ENCODE measurements at places on chromosomes 7 and 10.

GRCh38 chr10:126544565-126544964, 125.9 kb downstream of the C10orf90 start:
- no peak for DNase-seq

DNA sequence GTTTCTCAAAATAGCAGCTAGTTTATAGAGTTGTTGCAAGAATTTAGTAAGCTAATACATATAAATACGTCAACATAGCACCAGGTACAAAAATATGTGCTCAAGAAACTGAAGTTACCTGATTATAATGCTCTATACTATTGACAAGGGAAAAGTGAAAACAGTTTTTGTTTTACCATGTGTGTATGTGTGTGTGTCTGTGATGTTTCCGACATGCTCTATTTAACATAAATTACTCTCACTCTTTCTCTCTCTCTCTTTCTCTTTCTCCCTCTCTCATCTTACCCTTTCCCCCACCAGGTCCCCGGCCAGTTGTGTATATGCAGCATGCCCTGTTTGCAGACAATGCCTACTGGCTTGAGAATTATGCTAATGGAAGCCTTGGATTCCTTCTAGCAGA, 4.3 kb downstream of the LIPN start:
- DNase-seq, result no peak

GRCh38 chr7:43878867-43879266, 9.6 kb upstream of the MRPS24 start:
- peak; percentile 27 for DNase-seq

DNA sequence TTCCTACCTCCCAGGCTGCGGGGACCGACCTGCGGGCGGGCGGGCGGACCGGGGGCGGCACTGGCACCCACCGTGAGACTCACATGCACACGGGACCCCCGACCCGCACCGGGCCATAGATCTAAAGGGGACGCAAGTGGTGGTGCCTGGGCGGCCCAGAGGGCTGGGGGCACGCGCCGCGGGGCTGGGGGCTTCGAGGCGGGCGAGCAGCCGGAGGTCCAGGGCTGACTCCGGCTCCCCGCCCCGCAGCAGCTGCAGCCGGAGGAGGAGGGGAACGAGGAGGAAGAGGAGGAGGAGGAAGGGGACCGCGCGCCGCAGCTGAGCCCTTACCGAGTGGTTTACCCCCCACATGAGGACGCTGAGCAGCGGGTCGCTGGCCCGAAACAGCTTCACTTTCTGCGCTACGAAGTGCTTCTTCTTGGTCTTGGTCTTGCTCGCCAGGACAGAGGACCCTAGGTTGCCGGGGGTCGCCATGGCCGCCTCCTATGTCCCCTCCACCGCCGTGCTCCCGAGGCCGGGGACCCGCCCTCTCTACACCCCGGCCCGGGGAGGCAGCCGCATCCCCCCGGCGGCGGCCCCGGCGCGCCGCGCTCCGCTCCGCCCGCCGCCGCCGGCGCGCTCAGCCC, 412 bp downstream of the PIP4K2A start:
- peak; percentile 36 for DNase-seq

DNA sequence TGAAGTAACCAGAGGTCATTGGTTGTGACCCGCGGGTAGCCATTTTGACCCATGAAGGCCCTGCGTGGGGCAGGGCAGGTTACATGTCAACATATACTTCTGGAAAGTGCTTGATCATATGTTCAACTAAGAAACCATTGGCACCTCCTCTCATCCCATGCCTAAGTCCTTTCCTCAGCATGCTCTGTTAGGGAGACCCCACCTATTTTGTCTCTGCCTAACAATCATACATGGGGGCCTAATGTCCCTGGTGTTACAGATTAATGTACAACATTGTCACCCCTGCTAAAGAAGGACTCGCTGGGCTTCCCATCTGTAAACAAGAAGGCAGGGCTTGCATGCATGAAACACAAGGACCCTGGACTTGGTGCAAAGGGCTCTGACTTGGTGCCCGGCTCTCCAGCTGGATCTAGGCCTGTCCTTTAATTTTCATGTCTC, 133.7 kb upstream of the TNS3 start:
- no peak for DNase-seq

GRCh38 chr10:87670586-87670985, 10.9 kb downstream of the PAPSS2 start:
- peak; percentile 37 for DNase-seq

DNA sequence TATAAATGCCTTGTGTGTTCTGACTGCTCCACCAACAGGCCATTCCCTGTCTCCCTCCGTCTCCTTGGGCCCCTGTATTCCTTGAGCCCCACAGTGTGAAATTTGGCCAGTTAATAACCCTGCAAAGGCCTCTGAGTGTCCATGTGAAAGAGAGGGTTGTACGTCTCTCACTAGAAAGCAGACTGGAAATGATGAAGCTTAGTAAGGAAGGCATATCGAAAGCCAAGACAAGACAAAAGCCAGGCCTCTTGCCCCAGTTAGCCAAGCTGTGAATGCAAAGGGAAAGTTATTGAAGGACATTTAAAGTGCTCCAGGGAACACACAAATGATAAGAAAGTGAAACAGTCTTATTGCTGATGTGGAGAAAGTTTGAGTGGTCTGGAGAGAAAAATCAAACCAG, 680.2 kb downstream of the SDK1 start:
- no peak for DNase-seq

DNA sequence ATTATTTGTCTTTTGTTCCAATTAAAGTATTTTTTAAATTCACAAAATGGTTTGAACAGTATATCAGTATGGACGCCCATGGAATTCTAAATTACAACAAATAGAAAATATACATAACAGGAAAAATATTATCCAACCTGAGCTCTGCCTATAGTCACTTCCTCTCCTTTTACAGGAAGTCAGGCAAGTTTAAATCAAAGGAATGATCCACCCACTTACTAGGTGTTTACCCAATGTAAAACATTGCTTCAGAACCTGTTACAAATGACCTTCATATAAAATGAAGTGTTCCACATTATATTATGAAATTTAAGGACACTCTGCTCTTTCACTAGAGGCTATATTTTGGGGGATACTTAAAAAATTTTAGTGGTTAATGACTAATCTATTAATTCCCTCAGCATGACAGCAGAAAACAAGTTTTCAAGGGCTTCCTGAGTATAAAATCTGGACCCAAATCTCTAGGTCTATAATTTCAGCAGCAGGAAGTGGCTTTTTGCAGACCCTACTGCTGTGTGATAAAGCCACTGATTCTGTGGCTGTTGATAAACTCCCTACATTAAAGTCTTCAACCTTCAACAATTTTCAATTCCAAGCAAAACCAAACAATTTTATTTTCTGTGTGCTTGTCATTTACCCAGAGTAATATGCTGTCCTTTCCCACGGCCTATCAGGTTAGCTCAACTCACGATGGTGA, 722.6 kb downstream of the GATA3 start:
- no peak for DNase-seq

DNA sequence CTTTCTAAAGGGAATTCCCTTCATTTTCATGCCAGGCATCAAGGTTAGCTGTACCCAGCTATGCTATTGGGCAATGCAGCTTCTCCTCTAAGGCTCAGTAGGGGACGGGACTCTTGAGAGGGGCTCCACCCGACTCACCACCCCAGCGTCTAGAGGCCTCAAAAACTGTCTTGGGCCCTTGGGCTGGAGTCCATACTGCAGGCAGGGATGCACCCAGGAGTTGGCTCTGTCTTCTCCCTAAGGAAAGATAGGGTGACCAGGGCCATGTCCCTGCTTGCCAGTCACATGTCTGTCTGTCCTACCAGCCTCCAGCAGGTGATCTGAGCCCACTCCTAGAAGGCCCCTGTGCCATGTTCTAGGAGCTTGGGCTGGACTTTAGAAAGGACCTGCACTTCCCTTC, 1.2 kb downstream of the OPN4 start:
- DNase-seq, result no peak

DNA sequence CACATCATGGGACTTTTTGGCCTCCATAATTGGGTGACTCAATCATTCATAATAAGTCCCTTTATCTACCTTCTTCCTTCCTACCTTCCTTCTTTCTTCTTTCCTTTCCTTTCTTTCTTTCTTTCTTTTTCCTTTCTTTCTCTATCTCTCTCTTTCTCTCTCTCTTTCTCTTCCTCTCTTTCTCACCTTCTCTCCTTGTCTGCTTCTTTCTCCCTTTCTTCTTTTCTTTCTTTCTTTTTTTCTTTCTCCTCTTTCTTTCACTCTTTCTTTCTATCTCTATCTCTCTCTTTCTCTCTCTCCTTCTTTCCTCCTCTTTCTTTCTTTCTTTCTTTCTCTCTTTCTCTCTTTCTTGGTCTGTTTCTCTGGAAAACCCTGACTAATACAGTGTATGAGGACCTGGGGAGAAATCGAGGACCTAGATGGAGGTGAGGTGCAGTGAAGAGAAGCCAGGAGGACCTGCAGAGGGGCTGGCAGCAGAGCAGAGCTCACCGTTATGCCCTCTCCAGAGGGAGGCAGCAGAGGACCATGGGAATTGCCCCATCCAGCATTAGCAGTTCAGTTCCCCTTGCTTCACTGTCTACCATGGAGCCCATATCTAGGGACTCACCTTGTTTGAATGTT, 52.7 kb upstream of the BTRC start:
- peak; percentile 67 for DNase-seq

GRCh38 chr7:130114374-130114773, 44.0 kb downstream of the KLHDC10 start:
- DNase-seq, result no peak
